D341Med (cell line): ENCODE measurements at places on chromosomes 5 and 9.
A peak's percentile ranks its signal among the peaks of the same experiment; 100 is the strongest.

- no peak for DNase-seq
Observed at GRCh38 chr5:141828162-141828561, 50.0 kb downstream of the PCDH1 start.

DNA sequence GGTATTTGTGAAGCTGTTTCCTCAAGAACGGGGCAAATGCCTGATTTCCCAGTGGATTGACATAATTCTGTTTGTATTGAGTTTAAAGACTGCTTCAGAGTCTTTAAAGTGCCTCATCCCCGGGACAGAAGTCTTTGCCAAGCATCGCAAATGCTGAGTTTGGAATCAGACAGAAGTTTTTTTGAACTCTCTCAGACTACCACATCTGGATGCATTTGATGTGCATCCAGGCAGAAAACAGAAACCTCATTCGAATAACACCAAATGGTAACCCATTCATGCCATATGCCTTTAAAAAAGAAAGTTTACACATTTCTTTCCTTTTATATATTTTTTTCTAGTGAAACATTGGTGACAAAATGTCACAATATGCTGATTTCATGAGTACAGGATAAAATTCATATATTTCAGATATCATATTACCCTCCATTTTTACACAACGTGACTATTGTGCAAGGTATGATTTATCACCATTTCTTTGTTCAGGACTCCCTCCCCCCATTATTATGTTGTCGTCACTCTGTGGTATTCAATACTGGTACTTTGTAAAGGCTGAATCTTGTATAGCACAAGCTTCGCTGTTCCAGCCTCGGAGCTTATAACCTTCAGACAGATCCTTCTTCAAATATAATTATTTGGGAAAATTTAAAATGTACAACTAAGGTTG is 91.1 kb downstream of the ZNF608 start:
- DNase-seq = no peak

DNA sequence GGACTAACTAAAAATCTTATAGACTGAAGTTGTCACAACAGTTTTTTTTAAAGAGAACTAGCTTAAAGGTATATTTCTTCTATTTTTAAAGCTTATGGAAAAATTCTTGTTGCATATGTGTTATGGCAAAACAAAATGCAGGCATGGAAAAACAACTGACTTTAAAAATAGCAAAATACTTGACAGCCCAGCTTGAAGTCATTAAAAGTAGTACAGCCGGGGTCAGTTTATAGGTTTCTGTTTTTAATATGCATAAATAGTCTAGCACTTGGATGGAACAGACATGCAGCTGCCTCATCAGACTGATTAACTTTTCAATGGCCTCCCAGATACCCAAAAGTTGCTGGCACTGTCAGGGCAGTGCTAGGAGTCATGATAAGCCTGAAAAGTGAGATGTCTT is 22.3 kb upstream of the ARL15 start:
- no peak for DNase-seq

- no peak for DNase-seq
Observed at GRCh38 chr9:114484854-114485443, 20.3 kb downstream of the WHRN start.

GRCh38 chr9:108615152-108615551 is 240.6 kb downstream of the ACTL7B start:
- DNase-seq = no peak

DNA sequence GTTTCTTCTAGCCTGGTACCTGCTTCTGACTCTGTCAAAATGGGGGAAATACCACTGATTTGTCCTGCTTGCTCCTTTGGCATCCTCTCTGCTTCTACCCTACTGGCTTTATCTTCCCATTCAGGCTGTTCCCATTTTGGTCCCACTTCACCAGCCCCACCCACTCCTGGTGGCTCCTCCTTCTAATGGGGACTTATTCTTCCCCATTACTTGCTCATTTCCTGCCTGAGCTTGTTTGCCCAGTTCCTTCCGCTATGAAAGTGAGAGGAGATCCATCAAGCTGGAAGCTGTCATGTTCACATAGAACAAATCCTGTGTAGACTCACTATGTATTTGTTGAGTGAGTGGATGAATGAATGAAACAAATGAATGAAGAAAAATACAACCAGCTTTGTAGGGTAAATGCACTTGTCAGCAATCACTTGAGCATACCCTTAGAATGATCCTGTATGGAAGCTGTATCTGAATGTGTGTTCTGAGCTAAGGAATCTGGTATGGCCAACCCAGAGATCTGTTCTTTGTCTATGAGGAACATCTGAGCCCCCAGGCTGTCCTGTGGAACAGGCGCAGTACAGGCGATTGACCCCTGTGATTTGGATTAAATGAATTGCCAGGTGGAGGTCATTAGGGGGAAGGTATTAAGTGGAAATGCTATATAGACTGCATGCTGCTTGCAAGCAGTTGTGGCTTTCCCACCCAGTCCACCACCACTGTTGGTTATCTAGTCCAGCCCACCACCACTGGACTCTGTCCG is 89.5 kb downstream of the APBA1 start:
- no peak for DNase-seq

DNA sequence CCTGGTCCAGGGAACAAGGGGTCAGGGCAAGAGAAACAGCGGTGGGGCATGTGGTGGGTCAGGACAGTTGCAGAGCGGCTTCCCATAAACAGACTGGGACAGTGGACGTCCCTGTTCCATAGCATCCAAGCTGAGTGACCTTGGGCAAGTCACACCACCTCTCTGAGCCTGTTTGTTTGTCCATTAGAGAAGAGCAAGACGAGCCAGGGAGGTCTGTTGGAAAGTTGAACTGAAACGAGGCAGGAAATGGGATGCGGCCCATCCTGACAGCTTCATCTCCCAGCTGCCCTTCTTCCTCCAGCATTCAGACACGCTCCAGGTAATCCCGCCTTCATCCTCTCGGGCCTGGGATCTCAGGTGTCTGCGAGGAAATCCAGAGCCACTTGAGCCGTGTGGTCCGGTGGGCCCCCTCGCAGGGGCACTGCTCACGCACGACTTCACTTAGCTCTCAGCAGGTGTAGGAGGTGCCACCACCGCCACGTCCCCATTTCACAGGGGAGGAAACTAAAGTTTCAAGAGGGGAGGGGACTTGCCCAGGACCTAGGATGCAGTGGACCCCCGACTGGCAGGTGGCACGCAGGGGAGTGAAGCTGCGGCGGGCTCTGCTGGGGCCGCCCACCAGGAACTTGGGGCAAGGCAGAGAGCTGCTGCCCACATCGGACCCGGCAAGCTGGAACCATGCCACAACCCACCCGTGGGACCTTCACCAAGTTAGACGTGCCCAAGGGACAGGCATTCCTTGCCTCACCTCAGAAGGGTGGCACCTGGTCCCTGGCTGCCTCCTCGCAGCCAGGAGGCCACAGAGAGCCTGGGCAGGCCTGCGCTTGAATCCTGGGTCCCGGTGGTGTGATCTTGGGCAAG is 13.0 kb downstream of the PTGES2 start:
- DNase-seq = no peak

DNA sequence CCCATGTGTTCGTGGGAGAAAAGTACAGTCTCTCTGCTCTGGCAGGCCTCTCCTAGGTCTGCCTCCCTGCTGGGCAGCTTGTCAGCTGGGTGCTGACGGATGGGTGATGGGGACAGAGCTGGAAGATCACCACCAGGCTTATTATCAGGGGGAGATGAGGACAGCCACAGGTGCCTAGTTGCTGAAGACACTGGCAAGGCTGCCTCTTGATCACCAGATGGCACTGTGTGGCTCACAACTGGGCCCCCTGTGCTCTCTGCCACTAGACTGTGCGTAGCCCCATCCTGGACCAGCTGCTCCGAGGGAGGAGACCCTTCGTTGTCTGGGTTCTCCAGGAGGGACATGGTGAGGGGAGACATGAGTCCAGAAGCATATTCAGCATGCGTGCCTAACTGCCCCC is 73.0 kb downstream of the KIF24 start:
- peak; percentile 80 for DNase-seq

- DNase-seq = no peak
Observed at GRCh38 chr5:92977846-92978540, 603.0 kb downstream of the NR2F1-AS1 start.

- peak; percentile 73 for DNase-seq
Observed at GRCh38 chr5:10987925-10988504, 227.0 kb upstream of the DAP start.

DNA sequence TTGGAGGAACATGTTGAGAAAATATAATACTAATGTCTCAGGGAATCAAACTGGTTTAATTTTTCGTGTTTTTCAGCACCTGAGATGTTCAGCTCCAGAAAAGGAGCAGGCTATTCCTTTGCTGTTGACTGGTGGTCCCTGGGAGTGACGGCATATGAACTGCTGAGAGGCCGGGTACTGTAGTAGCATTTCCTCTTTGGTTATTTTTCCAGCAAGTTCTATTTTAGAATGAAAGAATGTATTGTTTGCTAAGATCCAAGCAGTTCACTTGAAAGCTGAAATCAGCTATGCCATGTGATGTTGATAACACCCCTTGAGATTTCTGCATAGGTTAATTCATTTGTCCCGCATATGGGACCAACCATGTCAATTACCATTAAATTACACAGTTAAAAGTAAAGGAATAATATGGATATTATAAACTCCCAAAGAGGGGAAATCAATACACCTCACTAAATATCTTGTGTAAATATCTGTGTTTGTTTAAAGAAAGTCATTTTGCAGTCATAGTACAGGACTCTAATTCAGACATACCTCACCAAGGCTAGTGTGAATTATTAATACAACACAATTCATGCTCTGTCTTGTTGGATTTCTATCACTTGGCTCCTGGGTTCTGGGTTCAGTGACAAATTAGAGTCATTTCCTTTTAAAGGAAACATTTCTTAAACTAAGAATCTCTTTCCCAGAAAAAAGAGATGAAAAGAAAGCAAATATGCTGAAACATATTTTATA is 126.8 kb downstream of the STK32A start:
- DNase-seq = no peak
